ENCODE measurements at places on chromosomes 7 and 10.

- DNase-seq = no peak
Observed at GRCh38 chr10:80697926-80698325, 160.2 kb downstream of the SH2D4B start.

DNA sequence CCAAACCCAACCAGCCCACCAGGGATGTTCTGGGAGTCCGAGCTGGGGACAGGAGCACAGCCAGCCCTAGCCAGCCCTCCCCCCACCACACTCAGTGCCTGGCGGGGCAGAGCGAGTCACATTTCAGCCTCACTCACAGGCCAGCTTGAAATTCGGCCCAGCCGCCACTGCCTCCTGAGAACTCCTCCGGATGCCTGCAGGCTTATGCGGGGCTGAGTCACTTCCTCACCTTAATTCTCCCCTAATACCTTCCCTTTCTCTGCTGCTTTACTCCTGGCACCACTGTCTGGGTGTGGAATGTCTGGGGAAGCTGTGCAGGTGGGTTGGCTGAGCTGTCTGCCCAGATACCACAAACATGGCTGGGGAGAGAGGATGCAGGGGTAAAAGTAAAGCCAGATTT lies 22.6 kb upstream of the DLG5 start:
- DNase-seq = no peak

- DNase-seq = no peak
Observed at GRCh38 chr10:16521311-16522016, at the start of gene C1QL3. C1QL3 (minus strand) TSS chr10:16521879; CDS start chr10:16521065, 814 bp downstream.

- no peak for DNase-seq
Observed at GRCh38 chr7:87337331-87337730, 8.1 kb upstream of the CROT start.

- DNase-seq = no peak
Observed at GRCh38 chr7:99369767-99370391, 4.7 kb upstream of the ARPC1B start.

GRCh38 chr10:110960333-110960712 lies 40.9 kb downstream of the SHOC2 start:
- DNase-seq = no peak

- DNase-seq = no peak
Observed at GRCh38 chr7:121000081-121000983, 11.8 kb downstream of the CPED1 start.

DNA sequence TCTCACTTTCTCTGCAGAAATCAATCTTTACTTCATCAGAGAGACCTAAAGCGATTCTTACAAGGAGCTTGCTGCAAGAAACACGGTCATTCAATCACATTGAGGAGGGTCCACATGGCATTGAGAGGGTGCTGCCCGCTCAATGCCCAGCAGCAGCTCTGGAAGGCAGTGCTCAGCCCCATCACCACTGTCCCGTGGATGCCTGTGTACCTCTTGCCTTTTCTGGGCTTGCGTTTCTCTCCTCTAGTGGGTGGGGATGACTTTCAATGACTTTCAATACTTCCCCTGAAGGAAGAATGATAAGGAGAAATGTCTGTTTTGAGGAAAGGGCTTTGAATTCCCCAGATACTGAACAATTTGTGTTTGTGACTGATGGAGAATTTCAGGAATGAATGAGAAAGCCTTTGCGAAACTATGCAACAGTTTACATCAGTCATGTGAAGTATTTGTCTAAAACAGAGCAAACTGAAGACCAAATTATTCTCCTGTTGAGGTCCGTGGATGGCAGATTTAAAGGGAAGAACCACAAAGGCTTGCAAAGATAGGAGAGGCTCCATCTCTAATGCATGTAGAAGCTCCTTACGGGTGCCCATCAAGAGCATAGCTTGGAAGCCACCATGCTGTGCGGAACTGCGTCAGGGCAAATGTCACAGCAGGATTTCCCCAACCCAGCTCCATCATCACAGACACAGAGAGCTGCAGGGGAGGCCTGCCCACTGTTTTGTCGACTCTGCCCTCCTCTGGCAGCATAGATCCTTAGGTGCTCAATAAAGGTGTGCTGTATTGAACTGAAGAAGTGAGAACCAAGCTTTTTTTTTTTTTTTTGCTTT lies 6.6 kb upstream of the ZNF22 start:
- DNase-seq = no peak

DNA sequence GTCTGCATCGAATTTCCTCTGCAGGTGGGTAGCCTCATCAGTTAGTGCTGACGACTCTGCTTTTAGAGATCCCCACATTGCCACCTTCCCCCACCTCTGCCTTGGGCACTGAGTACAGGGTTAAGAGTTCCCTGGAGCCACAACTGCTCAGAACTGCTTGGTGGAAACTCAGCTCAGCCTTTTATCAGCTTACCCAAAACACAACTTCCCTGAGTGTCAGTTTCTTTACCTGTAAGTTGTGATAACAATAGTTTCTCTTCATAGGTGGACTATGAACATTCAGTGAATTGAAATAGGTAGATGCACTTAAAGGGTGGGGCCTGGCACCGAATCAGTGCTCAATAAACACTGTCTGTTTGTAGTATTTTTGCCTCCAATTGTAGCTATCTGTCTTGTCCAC lies 11.3 kb downstream of the ASB13 start:
- DNase-seq = no peak

- no peak for DNase-seq
Observed at GRCh38 chr10:45514291-45515270, 140.6 kb downstream of the ALOX5 start.

DNA sequence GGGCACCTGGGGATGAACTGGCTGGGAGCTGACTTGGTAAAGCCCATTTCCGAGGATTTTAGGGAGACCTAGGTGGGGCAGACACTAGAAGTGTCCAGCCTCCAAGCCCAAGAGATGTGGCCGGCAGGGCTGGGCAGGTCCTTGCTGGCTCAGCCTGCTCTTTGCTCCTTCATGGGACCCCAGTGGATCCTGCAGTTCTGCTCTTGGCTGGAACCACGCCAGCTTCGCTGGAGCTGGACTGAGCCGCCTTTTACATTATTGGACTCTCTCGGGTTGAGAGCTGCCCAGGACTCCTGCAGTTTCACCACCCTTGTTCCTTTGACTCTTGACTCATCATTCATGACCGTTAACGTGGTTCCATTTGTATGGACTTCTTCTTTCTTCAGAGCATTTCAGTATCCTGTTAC lies 5.7 kb downstream of the PPIF start:
- no peak for DNase-seq

GRCh38 chr7:108403597-108404217 lies 52.5 kb downstream of the NRCAM start:
- no peak for DNase-seq

DNA sequence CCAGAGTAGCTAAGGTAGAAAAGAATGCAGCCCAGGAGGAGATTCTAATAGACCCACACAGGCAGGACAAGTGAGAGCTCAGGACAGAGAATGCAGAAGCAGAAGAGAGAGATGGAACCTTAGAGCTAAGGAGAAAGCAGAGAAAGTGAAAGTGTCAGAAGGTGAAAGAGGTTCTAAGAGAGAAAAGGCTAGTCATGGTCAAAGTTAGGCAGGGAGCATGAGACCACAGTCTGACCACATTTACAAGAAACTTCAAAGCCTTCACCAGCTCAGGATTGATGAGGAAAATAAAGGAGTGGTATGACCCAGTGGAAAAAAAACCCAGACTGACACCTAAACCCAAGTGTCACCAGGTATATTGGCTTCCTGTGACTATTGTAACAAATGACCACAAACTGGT lies 131.8 kb upstream of the WDR11 start:
- no peak for DNase-seq

DNA sequence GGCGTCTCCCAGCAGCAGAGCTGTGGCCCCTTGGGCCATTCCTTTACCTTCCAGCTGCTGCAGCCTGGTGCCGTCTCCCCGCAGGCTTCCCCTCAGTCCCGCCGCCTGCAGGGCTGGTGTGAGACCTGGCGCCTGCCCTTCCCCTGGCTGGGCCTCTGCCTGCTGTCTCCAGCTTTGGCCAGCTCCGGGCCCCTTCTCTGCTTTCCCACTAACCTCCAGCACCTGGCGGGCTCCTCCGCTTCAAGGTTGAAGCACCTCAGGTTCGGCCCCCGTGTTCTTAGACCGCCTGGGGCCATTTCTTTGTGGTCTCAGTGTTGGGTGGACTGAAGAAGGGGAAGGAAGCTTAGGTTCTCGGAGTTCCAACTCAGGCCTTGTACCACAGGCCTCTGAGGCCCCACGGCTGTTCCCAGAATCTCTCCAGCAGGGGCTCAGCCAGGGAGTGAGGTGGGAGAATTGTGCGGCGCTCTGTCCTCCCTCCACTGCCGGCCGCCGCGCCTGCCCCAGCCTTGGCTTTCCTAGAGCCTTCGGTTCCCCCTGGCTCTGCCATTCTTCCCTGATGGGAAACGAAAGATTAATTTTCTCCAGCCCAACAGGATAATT lies 30.3 kb downstream of the GBX1 start:
- no peak for DNase-seq

DNA sequence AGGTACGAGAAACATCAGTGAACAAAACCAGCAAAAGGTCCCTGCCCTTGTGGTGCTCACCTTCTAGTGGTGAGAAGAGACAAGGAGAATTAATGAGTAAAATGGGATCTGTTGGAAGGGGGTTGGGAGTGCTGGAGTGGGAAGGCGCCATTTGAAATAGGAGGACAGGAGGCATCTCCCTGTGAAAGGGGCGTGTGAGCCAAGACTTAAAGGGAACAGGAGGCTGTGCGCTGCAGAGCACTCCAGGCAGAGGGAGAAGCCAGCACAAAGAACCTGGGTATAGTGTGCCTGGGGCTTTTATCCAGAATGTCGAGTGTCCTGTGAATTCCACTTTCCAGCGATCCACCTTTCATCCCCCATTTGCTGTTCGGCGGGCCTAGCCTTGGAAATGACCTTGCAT lies 497.9 kb upstream of the GALNT17 start:
- DNase-seq = no peak

DNA sequence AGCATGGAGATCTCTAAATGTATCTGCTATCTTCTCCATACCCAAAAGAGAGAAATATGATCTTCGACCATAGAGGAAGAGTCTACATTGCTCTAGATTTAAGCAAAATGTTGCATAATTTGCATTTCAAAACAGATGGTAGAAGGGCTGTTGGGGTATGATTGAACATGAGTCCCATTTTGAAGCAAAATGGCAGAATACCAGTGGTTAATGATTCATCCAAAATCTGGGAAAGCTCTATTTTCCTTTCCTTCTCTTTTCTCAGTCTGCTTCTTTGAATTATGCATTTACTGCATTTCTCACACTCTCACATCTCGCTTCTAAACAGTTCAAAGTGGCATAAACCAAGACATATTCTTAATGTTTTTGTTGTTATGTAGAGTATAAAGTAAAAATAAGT lies 178.5 kb downstream of the MACC1 start:
- no peak for DNase-seq

GRCh38 chr10:24590697-24591457 lies 132.8 kb downstream of the ARHGAP21 start:
- no peak for DNase-seq

DNA sequence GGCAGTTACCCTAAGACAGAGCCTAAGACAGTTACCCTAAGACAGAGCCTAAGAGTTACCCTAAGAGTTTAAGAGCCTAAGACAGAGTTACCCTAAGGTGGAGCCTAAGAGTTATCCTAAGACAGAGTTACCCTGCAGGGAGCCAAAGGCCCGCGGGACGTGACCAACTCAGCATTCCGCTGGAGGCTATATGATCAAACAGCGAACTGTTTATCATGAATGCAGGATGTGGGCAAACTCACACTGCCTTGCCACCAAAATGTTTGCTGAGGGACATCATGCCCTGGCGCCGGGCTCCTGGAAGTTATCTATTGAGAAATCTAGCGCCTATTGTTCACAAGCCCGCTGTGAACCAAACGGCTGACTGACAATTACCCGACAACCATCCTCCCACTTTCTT lies 49.9 kb downstream of the BLVRA start:
- DNase-seq = no peak

GRCh38 chr10:31011017-31011664 lies 20.5 kb downstream of the ZNF438 start:
- DNase-seq = no peak

- no peak for DNase-seq
Observed at GRCh38 chr10:125824736-125825135, 1.4 kb downstream of the BCCIP start.

DNA sequence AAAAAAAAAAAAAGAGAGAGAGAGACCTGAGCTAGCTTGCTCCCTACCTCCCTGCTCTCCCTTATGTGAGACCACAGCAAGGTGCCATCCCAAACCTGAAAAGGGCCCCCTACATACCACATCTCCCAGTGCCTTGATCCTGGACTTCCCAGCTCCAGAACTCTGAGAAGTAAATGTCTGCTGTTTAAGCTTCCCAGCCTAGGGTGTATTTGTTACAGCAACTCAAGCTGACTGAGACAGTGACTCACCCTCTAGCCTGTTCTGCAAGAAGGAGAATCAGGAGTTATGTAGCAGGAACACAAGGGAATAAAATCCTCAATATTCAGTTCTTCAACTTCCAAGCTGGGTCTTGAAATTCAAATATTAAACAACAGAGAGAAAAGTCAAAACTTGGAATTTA lies 52.1 kb upstream of the TMEM72 start:
- no peak for DNase-seq

DNA sequence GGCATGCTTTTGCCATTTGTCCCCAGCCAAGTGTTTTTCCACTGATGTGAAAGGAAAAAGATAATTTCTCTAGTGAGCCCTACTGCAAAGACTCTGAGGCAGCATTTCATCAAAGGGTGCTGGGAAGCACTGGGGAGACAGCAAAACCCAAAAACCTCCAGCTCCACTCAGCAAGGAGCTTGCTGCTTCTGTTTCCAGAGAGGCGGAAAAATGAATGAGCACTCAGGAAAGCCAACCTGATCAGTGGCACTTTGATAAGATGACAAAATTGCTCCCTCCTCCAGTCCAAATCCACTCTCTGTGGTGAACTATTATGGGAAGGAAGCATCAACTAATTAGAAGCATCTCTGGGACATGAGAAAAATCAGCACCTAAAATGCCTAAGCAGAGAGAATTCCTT lies 68.2 kb downstream of the ATXN7L1 start:
- DNase-seq = no peak

GRCh38 chr10:131856441-131857094 lies 44.2 kb upstream of the PPP2R2D start:
- DNase-seq = no peak

- no peak for DNase-seq
Observed at GRCh38 chr7:133568544-133568943, 315.7 kb downstream of the EXOC4 start.

GRCh38 chr10:109924087-109924486 lies 776 bp upstream of the XPNPEP1 start:
- no peak for DNase-seq

- DNase-seq = no peak
Observed at GRCh38 chr7:6436385-6436685, 11.4 kb downstream of the DAGLB start.

- DNase-seq = no peak
Observed at GRCh38 chr7:126839624-126840023, 413.1 kb downstream of the GRM8 start.

DNA sequence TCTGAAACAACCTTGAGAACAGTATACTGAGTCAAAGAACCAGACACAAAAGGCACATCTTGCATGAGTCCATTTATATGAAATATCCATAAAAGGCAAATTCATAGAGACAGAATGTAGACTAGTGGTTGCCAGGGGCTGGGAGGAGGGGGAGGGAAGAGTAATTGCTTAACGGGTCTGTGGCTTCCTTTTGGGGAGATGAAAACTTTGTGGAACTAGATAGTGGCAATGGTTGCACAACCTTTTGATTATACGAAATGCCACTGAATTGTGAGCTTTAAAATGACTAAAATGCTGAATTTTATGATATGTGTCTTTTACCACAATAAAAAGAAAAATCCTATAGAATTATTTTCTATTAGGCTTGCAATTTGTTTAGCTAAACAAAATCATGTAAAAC lies 16.8 kb downstream of the ADRB1 start:
- DNase-seq = no peak

Data from activated T-helper 1 cell treated with anti-CD3 and anti-CD28 coated beads, Interleukin-2, amount 50 U/mL, for 16 hours (primary cell).